SK-N-SH (cell line): ENCODE measurements at places on chromosomes 11 and 22.
A peak's percentile ranks its signal among the peaks of the same experiment; 100 is the strongest.

DNA sequence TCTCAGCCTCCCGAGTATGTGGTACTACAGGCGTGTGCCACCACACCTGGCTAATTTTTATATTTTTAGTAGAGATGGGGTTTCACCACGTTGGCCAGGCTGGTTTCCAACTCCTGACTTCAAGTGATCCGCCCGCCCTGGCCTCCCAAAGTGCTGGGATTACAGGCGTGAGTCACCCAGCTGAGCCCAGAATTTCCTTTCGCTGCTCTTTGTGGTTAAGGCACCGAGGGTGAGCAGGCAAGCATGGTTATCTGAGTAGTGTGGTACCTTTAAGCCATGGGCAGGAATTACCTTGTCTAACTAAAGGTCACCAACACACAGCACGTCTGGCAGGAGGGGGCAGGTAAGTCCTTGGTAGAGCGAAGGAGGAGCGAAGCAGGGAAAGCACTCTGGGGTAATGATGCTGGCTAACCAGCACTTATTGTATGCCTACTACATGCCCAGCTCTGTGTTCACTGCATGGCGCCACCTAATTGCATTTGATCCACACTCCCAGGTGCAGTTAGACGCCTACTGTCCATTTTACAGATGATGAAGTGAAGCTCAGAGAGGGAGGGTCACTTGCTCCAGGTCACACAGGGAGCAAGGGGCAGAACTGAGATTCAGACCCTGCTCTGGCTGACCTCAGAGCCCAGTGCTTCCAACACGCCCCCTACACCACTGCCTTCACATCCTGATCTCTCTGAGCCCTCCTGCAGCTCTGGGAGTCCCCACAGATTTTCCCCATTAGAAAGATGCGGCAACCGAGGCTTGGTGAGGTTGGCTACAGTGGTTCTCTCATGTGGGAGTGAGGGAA lies 45.7 kb downstream of the TRIOBP start:
- peak overlapping the region; percentile 42 for H3K27ac ChIP-seq
- no peak for DNase-seq
- no peak overlapping the region for H3K4me3 ChIP-seq
- H3K36me3 ChIP-seq = no peaks in the 10 kb centered on the region
- peaks cover 29% of the 10 kb centered on the region for H3K4me1 ChIP-seq

DNA sequence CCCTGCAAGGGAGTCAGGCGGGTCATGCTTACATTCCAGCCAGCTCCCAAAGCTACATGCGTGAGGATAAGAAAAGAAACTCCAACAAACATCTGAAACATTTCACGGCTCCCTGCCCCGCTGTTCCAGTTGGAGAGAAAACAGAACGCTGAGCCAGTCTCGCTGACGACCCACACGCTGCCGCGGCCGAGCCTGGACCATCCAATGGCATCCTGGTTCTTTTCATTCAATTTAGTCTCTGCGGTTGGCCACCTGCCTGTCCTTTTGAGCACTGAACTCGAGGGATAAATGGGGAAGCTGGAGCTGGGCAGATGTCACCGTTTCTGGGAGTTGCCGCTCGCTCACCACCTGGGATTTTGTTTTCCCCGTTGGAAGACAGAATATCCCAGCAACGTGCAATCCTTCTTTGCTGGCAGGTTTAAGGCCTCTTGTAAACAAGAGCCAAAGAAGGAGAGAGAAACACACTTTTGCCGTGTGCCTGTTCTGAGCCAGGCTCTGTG lies 45.3 kb upstream of the SHISAL1 start:
- H3K36me3 ChIP-seq = no peaks in the 10 kb centered on the region
- peaks cover 2% of the 10 kb centered on the region; the same call in 1 of the 2 replicates for H3K4me1 ChIP-seq
- H3K27ac ChIP-seq = no peak overlapping the region
- no peak for DNase-seq

- no peak for DNase-seq
- H3K27ac ChIP-seq = no peak overlapping the region
- H3K36me3 ChIP-seq = no peaks in the 10 kb centered on the region
- no peaks in the 10 kb centered on the region for H3K4me1 ChIP-seq
- H3K4me3 ChIP-seq = no peak overlapping the region
- no peaks in the 10 kb centered on the region for H3K27me3 ChIP-seq
Observed at GRCh38 chr22:32584650-32585049, 110.0 kb downstream of the FBXO7 start.

GRCh38 chr11:73537969-73538368 lies 59.9 kb downstream of the FAM168A start:
- no peaks in the 10 kb centered on the region for H3K27me3 ChIP-seq
- no peak overlapping the region for H3K4me3 ChIP-seq
- H3K27ac ChIP-seq = peak overlapping the region; percentile 84
- peaks cover 21% of the 10 kb centered on the region for H3K4me1 ChIP-seq
- DNase-seq = no peak

GRCh38 chr11:94504689-94505293 lies 7.5 kb upstream of the C11orf97 start:
- no peaks in the 10 kb centered on the region for H3K4me1 ChIP-seq
- peak; percentile 52 for DNase-seq
- H3K4me3 ChIP-seq = no peak overlapping the region
- H3K36me3 ChIP-seq = no peaks in the 10 kb centered on the region
- no peaks in the 10 kb centered on the region for H3K27me3 ChIP-seq

GRCh38 chr11:35146074-35146521 lies 7.1 kb downstream of the CD44 start:
- no peak overlapping the region for H3K27ac ChIP-seq
- no peak overlapping the region for H3K4me3 ChIP-seq
- no peak for DNase-seq
- H3K36me3 ChIP-seq = peaks cover 34% of the 10 kb centered on the region
- H3K4me1 ChIP-seq = peaks cover 50% of the 10 kb centered on the region

DNA sequence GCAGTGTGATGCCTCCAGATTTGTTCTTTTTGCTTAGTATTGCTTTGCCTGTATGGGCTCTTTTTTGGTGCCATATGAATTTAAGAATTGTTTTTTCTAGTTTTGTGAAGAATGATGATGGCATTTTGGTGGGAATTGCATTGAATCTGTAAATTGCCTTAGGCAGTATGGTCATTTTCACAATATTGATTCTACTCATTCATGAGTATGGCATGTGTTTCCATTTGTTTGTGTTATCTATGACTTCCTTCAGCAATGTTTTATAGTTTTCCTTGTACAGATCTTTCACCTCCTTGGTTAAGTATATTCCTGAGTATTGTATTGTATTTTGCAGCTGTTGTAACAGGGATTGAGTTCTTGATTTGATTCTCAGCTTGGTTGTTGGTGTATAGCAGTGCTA lies 18.3 kb upstream of the ZBED5 start:
- no peak for DNase-seq
- no peak overlapping the region for H3K27ac ChIP-seq
- no peaks in the 10 kb centered on the region for H3K4me1 ChIP-seq
- no peak overlapping the region for H3K4me3 ChIP-seq

- DNase-seq = no peak
- peaks cover 11% of the 10 kb centered on the region for H3K4me1 ChIP-seq
- H3K27ac ChIP-seq = no peak overlapping the region
- H3K4me3 ChIP-seq = no peak overlapping the region
- H3K27me3 ChIP-seq = no peaks in the 10 kb centered on the region
Observed at GRCh38 chr11:112129656-112130055, 34.2 kb downstream of the IL18 start.

DNA sequence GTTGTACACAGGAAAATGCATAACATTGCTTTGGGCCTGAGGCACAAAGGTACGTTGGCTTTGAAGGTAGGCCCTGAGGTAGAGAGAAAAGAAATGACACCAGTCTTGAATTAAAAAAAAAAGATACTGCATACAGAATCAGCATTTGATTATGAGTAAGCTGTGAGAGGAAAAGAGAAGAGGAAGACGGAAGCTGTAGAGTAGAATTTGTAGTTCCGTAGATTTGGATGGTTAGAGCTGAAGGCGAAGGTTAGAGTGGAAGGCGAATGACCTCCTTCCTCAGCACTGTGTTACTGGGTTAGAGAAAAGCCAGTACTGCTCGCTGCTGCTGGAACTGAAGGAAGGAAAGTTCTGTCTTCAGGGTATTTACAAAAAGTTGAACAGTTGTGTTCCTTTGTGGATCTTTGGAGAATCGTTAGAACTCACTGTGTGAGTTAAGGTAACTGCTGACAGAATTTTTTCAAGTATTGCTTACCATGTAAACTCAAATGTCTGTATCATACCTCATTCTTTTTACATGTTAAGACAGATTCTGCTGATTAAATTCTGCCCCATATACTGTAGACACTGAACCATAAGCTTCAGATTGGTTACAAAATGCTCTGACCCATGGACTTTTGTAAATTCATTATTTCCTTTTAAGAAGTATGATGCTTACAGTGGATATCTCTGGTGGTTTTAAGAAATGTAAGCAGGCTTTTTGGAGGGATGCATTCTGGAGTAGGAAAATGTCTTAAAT lies 50.2 kb downstream of the MCAM start:
- H3K36me3 ChIP-seq = 0 out of 2 replicates have a peak, but pooled peaks cover 2% of the 10 kb centered on the region
- H3K27me3 ChIP-seq = no peaks in the 10 kb centered on the region
- no peak for DNase-seq

DNA sequence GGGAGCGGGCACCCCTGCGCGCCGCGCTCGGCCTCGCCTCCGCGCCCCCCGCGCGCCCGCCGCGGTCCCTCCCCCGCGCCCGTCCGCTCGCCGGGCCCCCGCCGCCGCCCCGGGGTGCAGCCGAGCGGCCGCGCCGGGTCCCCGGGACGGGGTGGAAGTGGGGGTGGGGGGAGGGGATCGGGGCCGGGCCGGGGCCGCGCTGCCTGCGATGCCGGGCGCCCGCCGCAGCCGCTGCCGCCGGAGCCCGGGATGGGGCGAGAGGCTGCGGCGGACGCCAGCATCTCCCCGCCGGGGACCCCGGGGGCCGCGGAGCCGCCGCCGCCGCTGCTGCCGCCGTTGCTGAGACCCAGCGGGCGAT lies 365 bp downstream of the MGAT3 start:
- H3K4me3 ChIP-seq = no peak overlapping the region
- peak; percentile 81 for DNase-seq
- no peaks in the 10 kb centered on the region; the same call in 1 of the 2 replicates for H3K27me3 ChIP-seq
- H3K27ac ChIP-seq = no peak overlapping the region
- H3K4me1 ChIP-seq = no peaks in the 10 kb centered on the region
- H3K36me3 ChIP-seq = no peaks in the 10 kb centered on the region

DNA sequence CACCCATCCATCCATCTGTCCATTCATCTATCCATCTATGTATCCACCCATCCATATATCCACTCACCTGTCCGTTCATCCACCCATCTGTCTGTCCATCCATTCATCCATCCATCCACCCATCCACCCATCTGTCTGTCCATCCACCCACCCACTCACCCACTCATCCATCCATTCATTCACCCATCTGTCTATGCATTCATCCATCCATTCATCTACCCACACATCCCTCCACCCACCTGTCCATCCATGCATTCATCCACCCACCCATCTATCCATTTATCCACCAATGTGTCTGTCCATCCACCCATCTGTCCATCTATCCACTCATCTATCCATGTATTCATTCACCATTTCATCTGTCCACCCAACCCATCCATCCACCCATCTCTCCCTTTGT lies 33.3 kb downstream of the NADSYN1 start:
- no peak overlapping the region for H3K27ac ChIP-seq
- no peak for DNase-seq
- no peaks in the 10 kb centered on the region for H3K27me3 ChIP-seq
- H3K4me3 ChIP-seq = no peak overlapping the region
- H3K36me3 ChIP-seq = peaks cover 47% of the 10 kb centered on the region; the same call in 1 of the 2 replicates

DNA sequence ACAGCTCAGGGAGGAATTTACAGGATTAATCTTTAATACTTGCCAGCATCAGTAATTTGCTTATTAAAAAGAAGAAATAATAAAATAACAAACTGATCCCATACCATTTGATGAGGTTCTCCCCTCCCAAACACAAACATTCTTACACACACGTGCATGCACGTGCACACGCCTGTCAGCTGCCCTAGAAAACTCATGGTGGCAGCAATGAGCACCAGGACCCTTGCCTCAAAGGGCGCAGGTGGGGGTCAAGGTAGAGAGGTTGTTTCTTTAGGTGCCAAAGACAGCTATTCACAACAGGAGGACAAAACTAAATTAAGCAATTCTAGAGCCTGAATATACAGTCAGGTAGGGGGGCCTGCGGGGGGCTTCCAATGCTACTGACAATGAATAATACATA lies 219.3 kb downstream of the BUD13 start:
- no peaks in the 10 kb centered on the region for H3K27me3 ChIP-seq
- H3K27ac ChIP-seq = no peak overlapping the region
- H3K4me3 ChIP-seq = no peak overlapping the region
- H3K4me1 ChIP-seq = peaks cover 15% of the 10 kb centered on the region
- no peaks in the 10 kb centered on the region for H3K36me3 ChIP-seq

GRCh38 chr11:27075655-27076054 lies 35.0 kb downstream of the BBOX1 start:
- H3K27ac ChIP-seq = no peak overlapping the region
- DNase-seq = no peak
- H3K4me3 ChIP-seq = no peak overlapping the region
- H3K36me3 ChIP-seq = no peaks in the 10 kb centered on the region

DNA sequence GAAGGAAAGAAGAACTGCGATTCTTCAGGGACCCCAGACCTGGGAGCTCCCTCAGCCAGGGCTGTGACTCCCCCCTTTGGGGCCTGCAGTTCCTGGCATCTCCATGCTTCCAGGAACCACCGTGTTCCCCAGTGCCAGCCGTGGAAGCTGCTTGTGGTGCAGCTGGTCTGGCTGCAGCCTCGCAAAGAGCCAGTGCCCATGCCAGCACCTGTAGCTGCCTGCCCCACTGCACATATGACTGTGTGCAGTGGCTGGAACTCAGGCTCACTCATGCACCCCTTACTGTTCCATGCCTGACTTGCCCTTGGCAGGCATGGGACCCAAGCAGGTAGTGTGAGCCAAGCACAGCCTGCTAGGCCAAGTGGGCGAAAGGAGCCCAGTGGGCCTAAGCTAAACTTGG lies 401.3 kb downstream of the LRRC4C start:
- no peaks in the 10 kb centered on the region for H3K36me3 ChIP-seq
- no peaks in the 10 kb centered on the region for H3K4me1 ChIP-seq
- no peaks in the 10 kb centered on the region for H3K27me3 ChIP-seq
- H3K27ac ChIP-seq = no peak overlapping the region
- DNase-seq = no peak
